ENCODE measurements at places on chromosomes 12 and 14.

DNA sequence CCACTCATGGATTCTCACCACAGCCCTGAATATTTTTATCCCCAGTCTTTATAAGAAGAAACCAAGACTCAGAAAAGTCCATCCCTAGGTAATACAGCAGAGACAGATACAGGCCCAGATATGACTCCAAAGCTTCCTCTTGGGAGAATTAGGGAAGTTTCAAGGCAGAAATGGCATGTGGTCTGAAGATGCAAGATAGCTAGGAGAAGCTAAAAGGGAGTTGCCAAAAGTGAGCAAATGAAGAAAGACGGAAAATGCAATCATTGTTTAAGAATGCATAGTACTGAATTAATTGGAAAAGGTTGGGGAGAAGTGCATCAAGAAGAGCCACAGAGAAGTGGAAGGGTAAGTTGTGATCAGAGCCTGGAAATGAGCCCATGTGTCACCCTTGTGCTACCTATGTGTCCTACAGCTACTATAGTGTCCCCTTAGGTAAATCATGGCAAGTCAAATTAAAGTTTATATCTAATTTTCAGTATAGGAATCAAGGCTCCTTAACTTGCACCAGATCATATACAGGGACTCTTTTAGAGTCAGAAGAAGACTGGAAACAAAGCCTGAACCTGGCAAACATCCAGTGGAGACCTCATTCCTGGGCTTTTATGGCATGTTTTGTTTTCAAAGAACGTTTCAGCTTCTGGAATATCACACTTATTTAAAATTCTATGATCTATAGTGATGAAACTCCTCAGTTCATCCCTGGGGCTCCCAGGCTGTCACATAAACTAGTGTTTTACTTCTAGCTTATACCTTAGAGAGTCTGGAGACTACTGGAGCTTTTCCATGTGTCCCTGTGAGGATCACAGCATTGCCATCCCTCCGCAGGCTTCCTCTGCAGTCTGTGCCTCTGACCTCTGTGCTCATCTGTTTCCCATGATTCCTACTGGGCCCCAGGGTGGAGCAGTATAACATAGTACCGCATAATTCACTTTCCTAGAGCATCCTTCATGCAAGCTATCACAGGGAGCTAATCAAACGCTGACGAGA is 189.0 kb upstream of the CDKN3 start:
- no peak for DNase-seq

- DNase-seq = peak; percentile 61
Observed at GRCh38 chr12:121536054-121536898, 44.5 kb downstream of the KDM2B start.

- peak; percentile 67 for DNase-seq
Observed at GRCh38 chr12:27331291-27331926, 1.2 kb upstream of the BMAL2 start.

DNA sequence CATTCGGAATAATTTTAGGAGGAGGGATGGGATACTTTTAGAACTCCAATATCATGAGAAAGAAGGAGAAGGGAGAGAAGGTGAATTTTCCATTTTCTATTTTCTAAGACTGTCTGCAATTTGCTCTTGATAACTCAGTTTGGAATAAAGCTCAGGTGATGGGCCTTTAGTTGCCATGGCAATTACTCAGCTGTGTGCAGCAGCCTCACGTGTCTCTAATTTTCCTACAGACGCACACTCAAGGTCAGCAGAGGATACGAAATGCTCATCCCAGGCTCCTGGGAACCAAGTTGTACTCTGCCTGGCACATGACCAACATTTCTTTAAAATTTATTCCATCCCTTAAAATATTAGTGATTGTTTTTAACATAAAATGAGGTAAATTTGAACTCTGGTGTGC is 76.7 kb downstream of the TTC8 start:
- DNase-seq = no peak
